Right renal pelvis (tissue), 4 donors: ENCODE measurements at places on chromosomes 3 and 15. TPM values are rescaled to one million over a fixed set of nuclear protein-coding genes. Genes with fewer than 3 reads are reported as not detected.

Gene NPAP1
- 0.27 TPM for polyA plus RNA-seq

DNA sequence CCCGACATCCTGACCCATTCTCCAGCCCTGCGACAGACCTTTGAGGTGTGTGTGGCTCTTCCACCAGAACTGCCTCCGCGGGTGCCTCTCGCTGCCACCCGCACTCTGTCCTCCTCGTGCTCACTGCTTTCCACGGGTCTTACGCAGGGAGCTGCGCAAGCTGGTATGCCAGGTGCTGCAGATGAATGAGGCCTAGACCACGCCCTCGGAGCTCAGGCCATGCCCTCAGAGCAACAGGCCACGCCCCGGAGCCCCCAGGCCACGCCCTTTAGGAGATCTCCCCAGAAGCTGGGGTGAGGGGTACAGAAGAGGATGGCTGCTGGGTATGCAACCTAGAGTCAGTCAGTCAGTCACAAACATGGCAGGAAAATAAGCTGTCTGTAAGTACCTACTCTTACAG is 300.3 kb downstream of the GABRG3 start:
- DNase-seq: no peak

Gene CA12
- polyA plus RNA-seq: 151 TPM

DNA sequence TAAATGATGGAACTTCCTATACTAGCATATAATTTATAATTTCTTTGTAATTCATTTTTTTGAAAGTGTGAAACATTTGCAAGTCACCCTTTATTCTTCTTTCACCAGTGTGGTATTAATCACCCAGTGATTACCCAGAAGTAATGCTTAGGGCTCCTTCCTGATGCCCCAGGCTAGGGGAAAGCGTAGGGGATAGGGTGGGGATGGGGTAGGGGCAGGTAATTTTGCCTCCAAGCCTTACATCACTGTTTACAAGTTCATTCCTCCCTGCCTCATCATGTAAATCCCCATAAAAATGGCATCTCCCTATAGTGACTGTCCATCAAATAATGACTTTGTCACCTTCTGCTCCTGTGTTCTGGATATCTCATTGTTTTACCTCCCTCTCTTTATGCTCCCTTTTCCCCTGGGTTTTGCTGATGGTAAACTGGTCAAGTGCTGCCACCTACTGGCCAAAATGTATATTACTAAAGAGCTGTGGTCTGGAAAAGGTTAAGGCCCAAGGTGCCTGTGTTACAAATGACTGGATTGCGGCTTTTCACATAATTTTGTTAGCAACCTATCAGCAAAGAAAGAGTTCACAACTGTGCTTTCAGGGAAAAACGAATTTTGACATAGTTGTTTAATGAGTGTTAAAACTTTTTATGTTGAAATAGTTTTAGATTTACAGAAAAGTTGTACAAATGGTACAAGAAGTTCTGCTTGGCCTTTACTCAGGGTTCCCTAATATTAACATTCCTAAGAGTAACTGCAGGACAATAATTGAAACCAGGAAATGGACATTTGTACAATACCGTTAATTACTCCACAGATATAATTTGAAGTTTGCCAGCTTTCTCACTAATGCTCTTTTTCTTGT is 54.7 kb downstream of the ONECUT1 start:
- DNase-seq: peak; percentile 59

Gene FRMD5
- 1.0 TPM for polyA plus RNA-seq

DNA sequence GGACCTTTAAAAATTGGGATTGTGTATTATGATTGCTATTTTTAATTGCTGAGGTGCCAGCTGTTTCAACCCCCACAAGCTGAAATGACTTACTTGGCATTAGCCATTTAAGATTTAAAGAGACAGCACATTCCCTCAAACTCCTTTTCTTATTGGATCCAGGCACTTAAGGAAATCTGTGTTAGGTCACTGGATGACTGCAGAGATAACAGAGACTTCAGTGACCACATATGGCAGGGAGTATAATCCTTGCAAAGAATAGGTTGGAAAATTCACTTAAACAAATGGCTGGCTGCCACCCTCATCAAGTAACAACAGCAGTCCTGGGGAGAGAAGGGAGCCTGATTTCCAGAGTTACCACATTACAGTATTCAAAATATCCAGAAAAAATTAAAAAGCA is 66.6 kb downstream of the SLMAP start:
- DNase-seq: no peak

- DNase-seq: no peak
These were observed 36.4 kb downstream of the TAMM41 start for GRCh38 chr3:11810276-11810675.

GRCh38 chr15:34336231-34336990 is 1.2 kb downstream of the SLC12A6 start:
- no peak for DNase-seq

GRCh38 chr3:172549144-172549543 is 25.9 kb upstream of the TNFSF10 start:
- DNase-seq: no peak

GRCh38 chr3:53259427-53260259 is 3.8 kb upstream of the TKT start:
- DNase-seq: no peak

- no peak for DNase-seq
These were observed 14.2 kb downstream of the OXNAD1 start for GRCh38 chr3:16279010-16279801.

GRCh38 chr15:41774882-41775417 is 666 bp downstream of the MAPKBP1 start:
- DNase-seq: no peak

DNA sequence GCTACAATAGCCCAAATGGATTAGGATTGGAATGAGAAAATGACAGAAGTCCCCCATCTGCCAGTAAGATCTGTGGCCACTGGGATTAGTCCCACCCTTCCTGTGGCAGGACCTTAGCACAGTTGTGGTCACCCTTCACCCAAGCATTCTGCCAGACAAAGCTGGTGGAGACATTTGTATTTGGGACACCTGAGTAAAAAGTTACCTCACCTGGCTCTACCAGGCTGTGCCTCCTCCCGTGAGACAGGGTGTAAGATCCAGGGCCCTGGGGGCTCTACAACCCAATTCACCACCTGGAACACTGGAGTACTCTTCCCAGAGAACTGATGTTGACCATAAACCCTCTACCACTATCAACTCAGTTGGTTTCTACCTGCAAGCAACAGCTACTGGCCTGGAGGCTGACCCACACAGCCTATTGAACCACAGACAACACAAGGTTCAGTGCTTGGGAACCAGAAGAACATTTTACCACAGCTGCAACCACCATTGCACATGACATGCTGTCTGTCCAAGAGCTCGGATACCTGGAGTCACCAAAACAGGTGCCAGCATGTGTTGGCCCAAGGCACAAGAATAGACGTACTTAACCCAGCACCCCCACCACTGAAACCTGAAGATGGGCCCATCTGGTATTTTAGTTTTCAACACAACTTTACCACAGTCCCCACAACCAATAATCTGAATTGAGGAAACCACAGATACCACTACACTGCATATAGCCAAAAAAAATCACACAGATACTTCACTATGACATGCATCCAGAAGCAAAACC is 1686.7 kb downstream of the SI start:
- DNase-seq: no peak

Gene ADAMTS17
- polyA plus RNA-seq: 1.9 TPM

Gene TMEM212
- polyA plus RNA-seq: not detected

DNA sequence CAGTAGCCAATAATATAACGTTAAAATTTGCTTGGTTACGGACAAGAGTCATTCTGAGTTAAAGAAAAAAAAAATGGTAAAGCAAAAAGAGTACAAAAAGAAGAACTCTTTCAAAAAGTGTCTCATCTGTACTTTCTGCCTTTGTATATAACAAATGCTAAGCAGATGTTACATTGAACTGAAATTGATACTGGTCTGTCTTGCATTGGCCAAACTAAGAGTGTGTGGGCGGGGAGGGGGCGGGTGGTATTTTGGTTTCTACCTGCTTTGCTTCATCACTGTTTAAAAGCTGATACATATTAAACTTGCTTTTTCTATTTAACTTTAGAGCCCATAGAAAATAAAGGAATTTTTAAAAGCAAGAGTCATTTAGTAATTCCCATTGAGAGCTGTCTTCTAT is 215.0 kb upstream of the THBS1 start:
- DNase-seq: no peak

- DNase-seq: no peak
These were observed 80.1 kb downstream of the EBLN2 start for GRCh38 chr3:73141525-73141924.

DNA sequence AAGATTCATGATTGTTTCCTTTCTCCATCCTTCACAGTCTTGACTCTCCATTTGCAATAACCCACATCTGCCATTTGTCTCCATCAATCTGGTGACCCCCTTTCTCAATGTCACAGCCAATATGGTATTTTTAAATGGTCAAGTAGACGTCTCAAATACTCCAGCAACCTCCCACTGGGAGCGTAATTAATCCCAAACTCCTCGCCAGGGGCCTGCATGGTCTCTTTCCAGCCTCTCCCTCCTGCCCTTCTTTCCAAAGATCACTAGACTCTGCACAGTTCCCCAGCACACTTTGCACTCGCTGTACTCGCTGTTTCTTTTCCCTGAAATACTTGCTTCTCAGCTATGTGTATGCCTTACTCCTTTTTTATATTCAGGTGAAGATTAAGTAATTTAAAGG is 115.3 kb downstream of the PLCH1 start:
- no peak for DNase-seq

GRCh38 chr3:180571831-180572598 is 29.9 kb upstream of the TTC14 start:
- DNase-seq: no peak

- no peak for DNase-seq
These were observed 344.5 kb downstream of the MFSD1 start for GRCh38 chr3:159146392-159146791.

Gene CSPG4
- 8.4 TPM for polyA plus RNA-seq

DNA sequence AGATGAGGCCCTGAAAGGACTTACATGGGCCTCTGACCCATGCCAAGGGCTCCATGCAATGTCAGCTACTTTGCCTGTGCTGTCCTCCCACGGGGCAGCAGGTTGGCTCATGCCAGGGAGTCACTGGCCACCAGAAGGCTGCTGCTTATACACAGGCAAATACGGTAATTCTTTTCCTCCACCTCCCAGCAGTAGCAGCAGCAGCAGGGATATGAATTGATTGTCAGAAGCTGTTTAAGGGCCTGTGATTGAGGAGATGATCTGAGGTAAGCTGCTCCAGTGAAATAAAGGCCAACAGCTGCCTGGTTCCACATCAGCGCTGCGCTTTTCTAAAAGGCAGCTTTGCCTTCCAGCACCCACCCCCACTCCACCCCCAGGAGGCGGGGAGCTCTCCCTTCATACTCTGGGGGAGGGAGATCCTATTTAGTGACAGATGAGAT is 250.5 kb downstream of the SHQ1 start:
- DNase-seq: no peak
